ENCODE measurements at places on chromosomes 1 and 21.

- no peak for DNase-seq
These were observed 378.9 kb downstream of the KCNH1 start for GRCh38 chr1:210754878-210755665.

GRCh38 chr1:146039844-146040194 lies 18.3 kb upstream of the HJV start:
- no peak for DNase-seq

GRCh38 chr1:145758575-145758974 lies 39.3 kb downstream of the CD160 start:
- no peak for DNase-seq

- DNase-seq = no peak
These were observed 152.8 kb downstream of the C1orf21 start for GRCh38 chr1:184539580-184539979.

GRCh38 chr1:204145033-204145504 lies 6.8 kb downstream of the ETNK2 start:
- no peak for DNase-seq

DNA sequence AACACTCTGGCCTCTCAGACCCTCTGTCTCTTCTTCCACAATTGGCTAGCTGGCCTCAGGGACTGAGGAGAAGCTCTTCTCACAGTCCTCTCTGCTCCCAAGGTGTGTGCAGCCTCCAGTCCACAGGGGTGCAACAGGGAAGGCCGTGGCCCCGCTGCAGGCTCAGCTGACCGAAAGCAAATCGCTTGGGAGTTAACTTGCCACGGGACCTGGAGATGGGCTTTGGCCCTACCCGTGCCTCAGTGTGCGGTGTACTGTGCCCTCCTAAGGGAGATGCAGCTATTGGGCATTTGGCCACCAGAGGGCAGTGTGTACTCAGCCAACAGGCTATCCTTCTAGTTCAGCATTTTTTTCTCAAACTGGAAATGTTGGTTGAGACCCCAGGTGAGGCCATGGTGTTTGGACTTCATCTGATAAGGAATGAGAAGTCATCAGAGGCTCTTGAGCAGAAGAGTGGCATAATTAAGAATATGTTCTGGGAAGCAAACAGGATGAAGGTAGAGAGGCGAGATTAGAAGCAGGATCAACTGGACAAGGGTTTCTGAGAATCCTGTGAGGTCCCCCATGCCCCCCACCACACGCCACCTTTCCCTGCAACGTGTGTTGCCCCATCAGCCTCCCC lies 42.5 kb upstream of the TMEM125 start:
- peak; percentile 34 for DNase-seq

DNA sequence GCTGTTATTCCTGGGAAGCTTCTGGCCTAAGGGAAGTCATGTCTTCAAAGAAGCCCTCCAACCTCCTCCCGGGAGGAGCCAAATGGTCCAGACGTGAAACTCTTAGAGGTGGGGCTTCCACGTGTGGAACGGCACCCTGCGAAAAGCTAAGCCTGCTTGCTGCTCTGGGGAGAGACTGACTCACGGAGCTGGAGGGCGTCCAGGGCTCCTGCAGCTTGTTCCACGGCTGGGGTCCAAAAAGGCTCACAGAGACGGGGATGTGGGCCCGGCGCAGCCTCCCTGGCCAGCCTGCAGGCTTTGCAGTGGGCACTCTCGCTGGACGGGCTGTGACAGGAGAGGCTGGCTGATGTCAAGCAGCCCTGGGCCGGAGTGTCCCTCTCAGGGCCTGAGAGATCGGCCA lies 105.1 kb downstream of the COLGALT2 start:
- DNase-seq = no peak

DNA sequence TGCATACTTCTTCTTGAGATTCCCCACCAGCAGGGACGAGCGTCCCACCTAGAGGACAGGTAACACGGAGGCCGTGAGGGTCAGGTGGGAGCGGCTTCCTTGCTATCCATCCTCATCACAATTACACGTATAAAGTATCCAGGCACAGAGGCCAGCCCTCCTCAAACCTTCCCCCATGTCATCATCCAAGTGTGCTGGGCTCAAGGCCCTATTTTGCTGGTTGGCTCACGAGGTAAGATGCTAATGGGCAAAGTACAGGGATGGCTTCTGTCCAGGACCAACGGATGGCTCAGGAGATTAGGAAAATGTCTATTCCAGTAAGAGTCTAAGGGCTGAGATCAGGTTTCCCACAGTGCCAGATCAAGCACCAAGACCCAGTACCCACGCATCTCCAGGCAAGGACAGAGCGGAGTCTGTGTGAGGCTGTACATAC lies 11.5 kb upstream of the A3GALT2 start:
- no peak for DNase-seq

DNA sequence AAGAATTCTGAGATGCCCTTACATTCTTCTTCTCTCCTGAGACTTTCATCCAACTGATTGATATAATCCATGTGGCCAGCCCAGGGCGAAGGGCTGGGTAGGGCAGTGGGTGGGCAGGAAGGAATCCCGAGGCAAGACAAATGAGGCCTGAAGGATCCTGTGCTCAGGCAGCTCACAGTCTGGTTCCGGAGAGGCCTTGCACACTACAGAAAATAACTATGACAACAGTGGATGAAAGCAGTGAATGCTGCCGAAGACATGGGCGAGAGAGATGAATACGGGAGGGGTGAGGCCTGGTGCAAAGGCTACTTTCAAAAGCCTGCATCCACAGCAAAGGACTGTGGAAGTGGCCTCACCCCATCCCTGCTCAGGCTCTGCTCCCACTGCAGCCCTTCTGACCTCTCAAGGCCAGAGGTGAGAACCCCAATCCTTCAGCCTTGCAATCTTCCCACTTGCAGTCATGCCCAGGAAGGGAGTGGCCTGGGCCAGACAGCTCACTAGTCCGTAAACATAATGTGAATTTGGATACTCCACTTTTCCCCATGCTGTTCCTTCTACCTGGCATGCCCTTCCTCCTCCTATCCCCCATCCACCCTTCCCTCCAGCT lies 183.7 kb upstream of the EDN2 start:
- DNase-seq = no peak

GRCh38 chr1:39084191-39084590 lies 58.0 kb downstream of the NDUFS5 start:
- DNase-seq = no peak

DNA sequence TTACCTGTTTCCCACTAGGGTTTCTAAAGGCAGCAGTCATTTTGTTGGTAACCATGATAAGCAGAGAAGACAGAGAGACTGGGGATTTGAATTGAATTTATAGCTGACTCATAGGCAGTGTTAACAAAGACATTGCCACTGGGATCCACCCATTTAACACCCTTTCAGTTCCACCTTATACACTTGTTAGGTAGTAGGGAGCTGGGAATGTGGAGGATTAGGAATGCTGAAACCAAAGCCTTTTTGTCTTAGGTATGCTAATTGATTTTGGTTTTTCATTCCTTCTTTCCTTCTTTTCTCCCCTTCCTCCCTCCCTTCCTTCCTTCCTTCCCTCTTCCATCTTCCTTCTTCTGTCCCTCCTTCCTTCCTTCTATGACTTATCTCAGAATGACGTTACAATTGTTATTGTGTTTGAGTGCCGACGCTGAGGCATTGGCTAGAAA lies 7.5 kb upstream of the EVI5 start:
- DNase-seq = no peak

DNA sequence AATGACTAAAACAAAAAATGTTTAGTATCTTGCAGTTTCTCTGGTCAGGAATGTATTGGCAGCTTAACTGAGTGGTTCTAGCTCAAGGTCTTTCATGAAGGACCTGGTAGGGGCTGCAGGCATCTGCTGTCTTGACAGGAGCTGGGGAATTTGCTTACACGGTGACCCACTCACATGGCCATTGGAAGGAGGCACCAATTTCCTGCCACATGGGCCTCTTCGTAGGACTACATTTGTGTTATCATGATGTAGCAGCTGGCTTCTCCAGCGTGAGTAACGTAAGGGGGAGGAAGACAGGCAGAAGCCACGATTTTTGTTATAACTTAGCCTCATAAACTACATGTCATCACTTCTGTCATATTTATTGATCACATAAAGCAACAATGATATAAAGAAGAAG lies 376.3 kb downstream of the AMY1C start:
- DNase-seq = no peak

GRCh38 chr1:43990271-43991199 lies 864 bp upstream of the CCDC24 start:
- no peak for DNase-seq

DNA sequence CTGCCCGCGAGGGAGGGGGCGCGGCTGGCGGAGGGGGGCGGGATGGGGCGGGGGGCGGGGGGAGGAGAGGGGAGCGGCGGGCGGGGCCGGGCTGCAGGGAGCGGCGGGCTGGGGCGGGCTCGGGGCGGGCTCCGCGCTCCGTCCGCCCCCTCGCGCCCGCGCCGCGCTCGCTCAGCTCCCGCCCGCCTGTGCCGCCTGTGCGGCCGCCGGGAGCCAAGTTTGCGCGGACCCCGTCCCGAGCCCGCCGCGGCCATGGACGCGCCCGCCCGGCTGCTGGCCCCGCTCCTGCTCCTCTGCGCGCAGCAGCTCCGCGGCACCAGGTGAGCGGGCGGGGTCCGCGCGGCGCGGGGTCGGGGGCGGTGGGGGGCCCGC lies at the start of gene GABRD:
GABRD (plus strand) TSS at position 174 of the 372 bp plus-strand sequence; CDS start at position 253, 79 bp downstream.
- no peak for DNase-seq

GRCh38 chr21:14684071-14684470 lies 138.0 kb upstream of the SAMSN1 start:
- DNase-seq = peak; percentile 25

DNA sequence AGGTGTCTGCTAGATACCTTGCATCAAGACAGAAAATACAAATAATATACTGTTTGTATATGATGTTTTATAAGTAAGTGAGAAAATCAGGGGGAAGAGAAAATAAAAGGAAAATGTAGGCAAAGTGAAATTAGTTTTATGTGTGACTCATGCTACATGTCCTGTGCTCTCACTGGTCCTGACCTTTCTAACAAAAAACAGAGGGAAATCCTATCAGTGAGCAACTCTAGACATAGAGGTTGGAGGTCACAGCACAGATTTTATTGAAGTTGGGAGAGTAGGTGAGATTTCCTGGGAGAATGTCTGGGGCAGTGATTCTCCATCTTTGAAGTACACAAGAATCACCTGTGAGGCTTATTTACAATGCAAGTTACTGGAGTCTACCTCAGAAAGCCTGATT lies 9.5 kb downstream of the SCCPDH start:
- DNase-seq = no peak

DNA sequence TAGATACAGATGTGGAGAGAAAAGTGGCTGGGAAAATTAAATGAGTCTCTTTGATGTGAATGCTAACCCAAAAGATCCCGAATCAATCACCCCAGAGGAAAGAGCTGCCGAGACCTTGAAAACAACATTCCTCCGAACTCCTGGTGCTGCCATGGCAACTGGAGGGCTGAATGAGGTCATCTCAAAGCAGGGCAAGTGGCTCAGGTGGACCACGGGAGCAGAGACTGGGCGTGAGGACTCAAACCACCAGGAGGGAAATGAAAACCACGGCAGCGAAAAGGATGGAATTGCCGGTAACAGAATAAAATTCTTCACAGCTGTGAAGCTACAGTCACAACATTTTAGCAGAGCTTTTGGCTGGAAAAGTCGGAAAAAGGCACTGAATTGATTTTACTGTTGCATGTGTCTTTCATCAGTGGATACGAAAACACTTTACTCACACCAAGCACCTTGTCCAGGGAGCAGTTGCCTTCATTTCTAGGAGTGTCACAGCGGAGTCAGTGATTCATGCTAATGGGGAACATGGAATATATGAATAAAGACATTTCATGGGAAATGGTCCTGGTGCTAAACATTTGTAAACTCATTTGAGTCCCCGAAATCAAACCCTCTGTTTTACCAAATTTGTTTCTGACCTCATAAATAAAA lies 23.2 kb upstream of the BECN2 start:
- DNase-seq = no peak

DNA sequence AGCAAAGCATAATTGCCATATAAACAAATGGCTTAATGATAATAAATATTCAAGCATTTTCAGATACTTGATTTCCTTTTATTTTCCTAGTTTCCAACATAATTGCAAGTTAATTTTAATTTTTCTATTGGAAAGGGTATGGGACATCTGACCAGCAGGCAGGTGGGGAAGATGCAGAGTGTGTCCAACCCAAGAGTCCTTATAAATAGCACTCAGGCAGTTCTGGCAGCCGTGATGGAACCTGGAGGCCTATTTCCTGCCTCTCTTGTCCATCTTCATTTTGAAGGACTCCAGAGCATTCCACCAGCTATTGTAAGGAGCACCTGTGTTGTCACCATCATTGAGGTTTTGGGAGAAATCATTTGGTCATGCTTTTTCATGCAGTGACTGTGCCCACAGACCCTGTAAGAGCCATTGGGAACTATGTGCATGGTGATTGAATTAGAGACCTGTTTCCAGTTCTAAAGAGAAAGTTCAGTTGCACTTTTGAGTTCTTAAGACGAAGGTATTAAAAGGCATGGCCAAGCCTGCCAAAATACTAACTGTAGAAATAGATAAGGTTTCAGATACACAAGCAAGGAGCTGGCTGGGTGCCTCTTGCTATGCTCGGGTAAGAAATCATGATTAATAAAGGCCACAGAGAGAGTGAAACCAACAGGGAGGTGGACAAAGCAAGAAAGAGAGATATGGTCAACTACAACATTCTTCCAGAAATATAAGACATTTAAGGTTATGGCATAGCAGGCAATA lies 92.3 kb downstream of the SPATA46 start:
- no peak for DNase-seq

DNA sequence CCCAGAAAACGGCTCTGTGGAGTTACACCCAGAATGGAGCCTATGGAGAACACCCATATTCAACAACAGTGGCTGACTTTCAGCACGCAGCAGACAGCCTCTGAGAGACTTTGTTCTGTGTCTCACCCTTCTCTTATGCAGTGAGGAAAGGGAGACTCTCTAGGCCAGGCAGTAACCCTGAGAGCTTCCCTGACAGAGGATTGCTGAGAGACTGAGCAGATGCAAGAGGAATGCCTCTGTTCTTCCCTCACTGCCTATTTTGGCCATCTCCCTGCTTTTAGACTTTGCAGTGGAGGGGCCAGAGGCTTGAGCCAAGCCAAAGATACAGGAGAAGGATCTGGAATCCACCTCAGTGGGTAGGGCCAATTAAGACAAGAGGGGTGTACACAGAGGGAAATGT lies 41.8 kb upstream of the SLC16A1 start:
- no peak for DNase-seq

GRCh38 chr21:26297851-26298250 lies 127.3 kb upstream of the APP start:
- DNase-seq = no peak

GRCh38 chr1:54542962-54543539 lies 5.0 kb upstream of the ACOT11 start:
- no peak for DNase-seq
